CD4-positive, alpha-beta T cell treated with Interleukin-4 for 4 hours (primary cell): ENCODE measurements at places on chromosomes 13 and 19.
A peak's percentile ranks its signal among the peaks of the same experiment; 100 is the strongest.

DNA sequence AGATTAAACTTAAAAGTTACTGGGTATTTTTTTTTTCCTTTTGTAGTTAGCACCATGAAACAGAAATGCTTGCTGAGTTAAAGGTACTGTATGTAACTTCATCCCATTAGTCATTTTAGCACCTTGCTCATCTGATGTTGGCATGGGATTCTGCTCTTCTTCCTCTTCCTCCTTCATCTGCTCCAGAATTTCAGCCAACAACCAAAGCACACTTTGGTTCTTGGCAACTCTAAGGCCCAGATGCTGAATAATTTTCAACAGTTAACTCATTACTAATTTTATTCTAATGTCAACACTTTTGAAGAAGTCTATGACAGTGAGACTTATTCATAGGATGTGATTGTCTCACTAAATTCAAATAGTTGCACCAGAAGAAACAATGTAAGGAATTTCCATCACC is 359.2 kb downstream of the KCTD12 start:
- no peak for DNase-seq

GRCh38 chr19:1945899-1946298 is 4.9 kb downstream of the CSNK1G2 start:
- DNase-seq = no peak

DNA sequence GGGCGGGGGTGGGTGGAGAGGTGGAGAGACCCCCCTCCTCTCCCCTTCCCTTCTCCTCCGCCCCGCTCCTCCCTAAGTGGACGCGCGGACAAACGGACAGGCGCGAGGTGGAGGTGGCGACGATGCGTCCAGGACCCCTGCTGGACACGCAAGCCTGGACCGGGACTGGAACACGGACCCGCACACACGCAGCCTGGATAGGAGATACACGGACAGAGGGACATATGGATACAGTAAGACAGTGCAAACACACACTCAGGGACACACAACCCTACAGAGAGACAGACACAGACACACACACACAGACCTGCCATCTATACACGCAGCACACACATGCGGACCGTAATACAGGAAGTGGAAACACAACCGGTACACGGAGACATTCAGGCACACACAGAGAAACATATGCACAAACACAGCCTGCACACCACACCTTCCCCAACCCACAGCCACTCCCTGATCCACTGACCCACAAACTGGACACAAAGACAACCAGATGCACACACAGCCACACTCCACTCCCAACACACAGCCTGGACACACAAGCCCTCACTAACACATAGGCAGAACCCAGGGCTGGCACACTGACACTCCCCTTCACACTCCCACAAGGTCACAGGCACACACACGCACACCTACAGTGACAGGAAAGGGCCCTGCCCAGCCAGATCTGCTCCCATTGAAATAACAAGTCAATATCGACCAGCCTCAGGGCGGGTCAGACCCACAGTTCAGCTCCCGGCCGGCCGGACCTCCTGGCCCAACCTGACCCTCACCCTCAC is 696 bp upstream of the ERFL start:
- peak; percentile 48 for DNase-seq

DNA sequence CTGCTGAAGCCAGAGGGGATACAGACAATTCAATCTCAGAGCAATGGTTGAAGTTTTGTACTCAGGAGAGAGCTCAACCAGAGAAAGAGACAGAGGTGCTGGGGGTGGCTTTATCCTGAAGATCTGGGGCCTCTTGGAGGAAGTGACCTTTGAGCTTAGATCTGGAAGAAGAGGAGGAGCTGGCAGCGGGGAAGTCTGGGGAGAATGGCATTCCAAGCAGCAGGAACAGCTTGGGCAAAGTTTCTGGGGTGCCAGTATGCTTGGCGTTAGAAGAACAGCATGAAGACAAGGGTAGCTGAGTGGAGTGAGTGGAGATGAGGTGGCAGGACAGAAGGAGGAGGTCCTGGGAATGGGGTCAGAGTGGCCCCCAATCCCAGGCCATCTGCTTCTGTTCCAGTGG is 11.3 kb downstream of the MAST3 start:
- DNase-seq = no peak

DNA sequence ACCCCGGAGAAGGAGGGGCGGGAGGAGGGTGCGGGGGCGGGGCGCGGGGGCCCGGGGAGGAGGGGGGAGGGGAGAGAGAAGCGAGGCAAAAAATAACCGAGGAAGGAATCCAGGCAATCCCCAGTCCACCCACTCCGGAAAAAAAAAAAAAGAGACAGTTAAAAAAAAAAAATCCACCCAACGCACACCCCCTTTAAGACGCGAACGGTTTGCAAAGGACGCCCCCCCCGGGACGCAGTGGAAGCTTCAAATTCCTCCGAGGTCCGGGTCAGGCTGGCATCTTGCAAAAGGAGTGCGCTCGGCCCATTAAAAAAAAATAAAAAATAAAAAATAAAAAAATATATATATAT is at the start of gene CACNA1A:
CACNA1A (minus strand) TSS at position 9 of the 350 bp plus-strand sequence. CDS start 255 bp downstream, outside the sequence.
- no peak for DNase-seq

DNA sequence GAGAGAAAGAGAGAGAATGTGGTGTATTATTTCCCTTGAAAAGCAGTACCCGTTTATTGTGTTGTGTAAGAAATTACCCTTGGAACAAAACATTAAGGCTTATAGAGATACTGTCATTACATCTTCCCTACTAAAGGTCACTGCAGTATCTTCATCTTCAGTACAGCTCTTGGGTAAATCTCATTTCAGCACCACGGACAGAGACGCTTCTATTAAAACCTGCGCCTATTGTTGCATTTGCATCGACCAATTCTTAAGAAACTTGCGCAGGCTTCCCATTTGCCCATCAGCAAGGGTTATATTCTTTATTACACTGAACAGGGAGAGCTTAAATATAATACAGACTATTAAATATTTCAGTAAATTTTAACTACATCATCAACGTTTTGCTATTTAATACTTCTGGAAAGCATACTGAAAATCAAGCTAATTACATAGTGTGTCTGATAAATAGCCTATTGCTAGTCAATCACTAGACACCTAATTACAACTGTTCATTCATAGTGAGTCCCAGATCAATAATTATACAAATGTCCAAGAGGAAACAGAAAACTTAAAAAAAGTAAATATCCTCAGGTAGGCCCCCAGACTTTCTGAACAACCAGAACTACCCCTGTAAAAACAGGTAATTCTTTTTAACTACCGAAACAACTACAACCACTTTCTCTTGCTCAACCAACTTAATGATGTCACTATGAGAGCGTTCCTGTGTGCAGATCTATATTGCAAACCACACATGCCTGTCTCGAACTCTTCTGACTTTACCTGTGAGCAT is 350.6 kb downstream of the LIG4 start:
- DNase-seq = no peak

GRCh38 chr19:45553464-45553863 is 31.1 kb downstream of the OPA3 start:
- no peak for DNase-seq

DNA sequence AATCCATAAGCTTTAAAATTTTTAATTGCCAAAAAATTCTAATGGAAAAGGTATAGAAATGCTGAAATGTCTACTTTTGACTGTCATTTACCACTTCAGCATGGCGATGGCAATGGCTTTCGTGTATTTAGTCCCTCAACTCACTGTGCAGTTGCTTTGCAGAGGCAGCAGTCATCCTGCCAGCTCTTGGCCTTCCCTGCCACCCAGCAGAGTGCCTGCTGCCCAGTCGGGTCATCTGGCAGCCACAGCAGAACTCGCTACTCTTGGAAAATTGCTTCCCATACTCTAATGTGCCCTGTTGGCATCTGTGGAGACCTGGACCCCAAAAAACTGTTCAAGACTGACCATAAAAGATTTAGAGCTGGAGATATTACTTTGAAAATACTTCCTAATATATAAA is 383.2 kb downstream of the UQCRFS1 start:
- no peak for DNase-seq

DNA sequence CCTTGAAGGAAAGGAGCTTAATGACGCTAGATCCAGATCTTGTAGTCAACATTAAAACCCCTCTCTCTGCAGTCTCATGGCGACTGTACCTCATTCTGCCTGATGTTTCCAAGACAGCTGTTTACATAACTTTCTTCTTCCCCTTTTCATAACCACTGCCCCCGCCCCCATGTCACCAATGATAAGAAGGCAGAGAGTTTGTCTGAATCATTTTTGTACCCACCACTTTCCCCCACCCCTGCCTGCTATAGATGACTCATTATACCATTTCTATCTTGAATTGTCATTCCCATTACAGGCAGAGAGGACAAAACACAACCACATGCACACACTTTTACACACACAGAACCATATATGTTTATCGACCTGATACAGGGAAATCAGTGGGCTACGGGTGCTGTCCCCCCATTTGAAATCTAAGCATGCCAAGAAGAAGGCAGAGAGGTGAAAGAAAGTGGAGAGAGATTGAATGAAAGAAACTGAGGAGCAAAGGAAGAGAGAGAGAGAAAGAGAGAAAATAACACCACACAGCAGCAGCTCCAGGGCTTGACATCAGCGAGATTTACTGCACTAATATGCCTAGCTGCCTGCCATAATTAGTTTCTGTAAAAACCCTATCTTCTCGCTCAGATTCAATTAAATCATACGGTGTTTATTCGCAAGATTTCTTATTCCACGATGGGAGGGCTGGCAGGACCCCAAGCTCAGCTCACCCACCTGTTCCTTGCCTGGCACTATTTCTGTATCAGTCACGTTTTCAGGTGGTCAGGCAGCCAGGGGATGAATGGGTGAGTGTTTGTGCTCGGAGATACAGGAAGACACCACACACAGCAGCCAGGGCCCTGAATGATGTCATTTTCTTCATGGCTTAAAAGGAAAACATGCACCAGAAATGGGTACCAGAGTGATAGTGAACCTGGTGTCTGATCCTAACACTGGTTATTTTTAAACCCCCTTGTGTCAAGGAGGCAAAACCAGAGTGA is 114.3 kb upstream of the SERP2 start:
- peak; percentile 82 for DNase-seq

DNA sequence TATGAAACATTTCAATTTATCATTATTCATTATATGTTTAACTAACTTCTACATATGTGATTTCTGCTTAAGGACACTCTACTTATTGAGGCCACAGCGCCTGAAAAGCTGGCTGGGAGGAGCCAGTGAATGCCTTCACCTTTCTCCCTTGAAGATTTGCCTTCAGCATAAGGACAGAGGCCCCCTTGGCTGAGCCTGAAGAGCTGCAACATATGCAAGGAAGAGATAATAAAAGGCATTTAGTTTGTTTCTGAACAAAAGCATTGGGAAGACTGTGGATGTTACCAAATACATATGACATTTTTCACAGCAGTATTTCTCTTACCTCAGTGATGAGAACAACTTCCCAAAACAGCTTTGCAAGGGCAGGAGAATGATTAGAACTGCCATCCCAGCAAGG is 92.1 kb downstream of the ABCC4 start:
- no peak for DNase-seq

- no peak for DNase-seq
Observed at GRCh38 chr13:110698689-110699088, 7.2 kb downstream of the CARS2 start.

DNA sequence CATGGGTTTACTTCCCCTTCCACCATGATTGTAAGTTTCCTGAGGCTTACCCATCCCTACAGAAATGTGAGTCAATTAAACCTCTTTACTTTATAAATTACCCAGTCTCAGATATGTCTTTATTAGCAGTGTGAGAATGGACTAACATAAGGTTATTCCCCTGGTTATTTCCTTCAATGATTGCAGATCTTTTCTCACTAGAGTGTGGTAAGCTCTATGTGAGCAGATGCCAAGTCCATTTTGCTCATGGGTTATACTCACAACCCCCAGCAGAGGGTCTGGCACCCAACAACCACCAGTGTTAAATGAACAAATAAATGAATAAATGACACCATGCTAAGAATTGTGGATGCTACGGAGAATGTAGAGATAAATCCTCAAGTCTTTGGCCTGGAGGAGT is 472.8 kb downstream of the LIG4 start:
- no peak for DNase-seq

GRCh38 chr19:17243211-17243829 is 2.4 kb downstream of the NR2F6 start:
- DNase-seq = no peak

GRCh38 chr13:99085139-99085807 is 107.4 kb upstream of the DOCK9 start:
- DNase-seq = peak; percentile 27

DNA sequence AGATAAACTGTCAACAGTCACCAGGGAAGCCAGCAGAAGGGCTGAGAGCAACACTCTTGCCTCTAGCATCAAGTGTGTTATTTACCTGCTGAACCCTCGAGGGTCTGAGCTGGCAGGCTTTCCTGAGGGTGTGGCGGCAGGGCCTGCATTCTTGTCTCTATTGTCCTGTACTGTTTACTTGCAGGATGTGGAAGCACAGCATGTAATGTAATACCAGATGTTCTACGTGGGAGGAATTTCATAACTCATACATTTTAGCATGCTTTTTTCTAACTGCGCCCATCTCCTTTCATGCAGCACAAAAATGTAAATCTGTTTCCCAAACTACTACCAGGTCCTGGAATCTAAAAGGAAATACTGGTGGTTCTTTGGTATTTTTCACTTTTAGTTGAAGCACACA is 153.1 kb downstream of the RGCC start:
- no peak for DNase-seq

- DNase-seq = no peak
Observed at GRCh38 chr13:113129480-113129879, 6.9 kb downstream of the F10 start.

DNA sequence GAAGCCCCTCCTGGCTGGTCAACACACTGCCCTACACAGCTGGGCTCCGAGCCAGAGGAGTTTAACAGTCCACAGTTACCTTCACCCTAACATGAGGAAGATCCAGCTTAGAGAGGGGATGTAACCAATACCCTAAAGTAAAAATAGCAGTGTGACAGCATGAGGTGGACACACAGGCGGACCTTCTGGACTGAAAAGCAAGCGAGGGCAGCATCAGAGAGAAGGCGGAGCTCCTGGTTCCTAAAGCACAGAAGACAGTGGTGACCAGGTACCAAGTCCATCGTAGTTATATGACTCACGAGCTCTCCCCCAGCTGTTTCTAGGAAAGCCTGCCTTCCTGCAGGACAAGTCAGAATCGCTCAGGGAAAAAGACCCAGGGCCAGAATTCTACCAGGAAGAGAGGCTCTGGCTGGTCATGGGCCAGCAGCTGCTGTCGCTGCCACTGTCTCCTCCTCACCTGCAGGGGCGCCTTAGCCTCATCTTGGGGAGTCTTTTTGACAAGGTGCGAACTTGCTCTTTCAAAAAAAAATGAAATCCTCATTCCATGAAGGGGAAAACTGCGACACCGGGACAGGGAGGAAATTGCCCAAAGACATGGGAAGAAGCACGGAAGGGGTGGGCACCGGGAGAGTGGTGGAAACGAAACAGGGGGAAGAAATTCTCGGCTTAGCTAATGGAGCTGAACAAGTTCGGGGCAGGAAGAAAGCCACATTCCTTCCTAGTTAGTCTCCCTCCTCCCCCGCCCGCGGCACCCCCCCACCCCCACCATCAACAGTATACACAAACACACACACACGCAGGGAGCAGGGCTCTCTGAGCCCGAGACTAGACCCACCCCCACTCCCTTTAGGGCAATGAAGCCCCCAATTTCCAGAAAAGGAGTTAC is 1.7 kb downstream of the ELL start:
- DNase-seq = peak; percentile 64

- DNase-seq = no peak
Observed at GRCh38 chr13:101231751-101232428, 184.4 kb downstream of the NALCN start.
